Stomach (tissue), 19 donors: ENCODE measurements at places on chromosomes 7 and 10. TPM values are rescaled to one million over a fixed set of nuclear protein-coding genes. Genes with fewer than 3 reads are reported as not detected.
A peak's percentile ranks its signal among the peaks of the same experiment; 100 is the strongest.

DNA sequence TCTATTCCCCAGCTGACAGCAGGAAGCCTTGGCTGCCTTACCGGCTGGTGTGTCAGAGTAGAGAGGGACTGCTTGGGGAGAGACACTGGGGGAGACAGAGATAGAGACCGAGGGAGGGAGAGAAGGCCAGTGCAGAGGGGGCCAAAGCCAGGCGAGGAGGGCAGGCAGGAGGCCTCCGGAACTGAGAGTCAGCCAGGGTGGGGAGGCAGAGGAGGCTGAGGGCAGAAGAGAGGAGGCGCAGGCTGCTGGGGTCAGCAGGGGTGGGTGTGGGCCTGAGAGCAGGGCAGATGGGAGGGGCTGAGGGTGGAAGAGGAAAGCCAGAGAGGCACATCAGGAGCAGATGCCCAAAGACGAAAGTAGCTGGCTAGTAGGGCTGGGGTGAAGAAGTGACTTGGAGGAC lies 57.2 kb upstream of the PAX2 start:
- no peaks in the 10 kb centered on the region for H3K36me3 ChIP-seq
- peaks cover 94% of the 10 kb centered on the region for H3K27me3 ChIP-seq
- H3K27ac ChIP-seq: no peak overlapping the region
- no peak for DNase-seq
- no peak overlapping the region for H3K4me3 ChIP-seq
- H3K4me1 ChIP-seq: no peaks in the 10 kb centered on the region

DNA sequence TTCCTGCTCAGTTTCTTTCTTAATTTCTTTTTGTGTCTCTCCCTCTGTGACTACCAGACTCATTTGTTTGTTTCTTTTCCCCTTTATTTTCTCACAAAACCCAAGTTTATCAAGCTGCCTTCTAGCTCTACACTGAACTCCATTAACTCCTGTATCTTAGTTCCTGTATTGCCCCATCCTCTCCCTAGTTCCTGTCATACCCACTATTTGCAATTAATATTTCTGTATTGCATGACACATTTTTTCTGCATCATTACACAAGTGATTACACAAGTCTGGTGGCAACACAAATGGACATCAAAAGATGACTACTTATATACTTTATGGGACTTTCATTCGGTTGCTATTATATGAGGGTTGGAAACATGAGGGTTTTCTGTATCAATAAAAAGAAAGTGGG lies 26.9 kb upstream of the OR9A4 start:
- H3K27me3 ChIP-seq: no peaks in the 10 kb centered on the region
- H3K36me3 ChIP-seq: no peaks in the 10 kb centered on the region
- H3K4me3 ChIP-seq: no peak overlapping the region
- DNase-seq: no peak

DNA sequence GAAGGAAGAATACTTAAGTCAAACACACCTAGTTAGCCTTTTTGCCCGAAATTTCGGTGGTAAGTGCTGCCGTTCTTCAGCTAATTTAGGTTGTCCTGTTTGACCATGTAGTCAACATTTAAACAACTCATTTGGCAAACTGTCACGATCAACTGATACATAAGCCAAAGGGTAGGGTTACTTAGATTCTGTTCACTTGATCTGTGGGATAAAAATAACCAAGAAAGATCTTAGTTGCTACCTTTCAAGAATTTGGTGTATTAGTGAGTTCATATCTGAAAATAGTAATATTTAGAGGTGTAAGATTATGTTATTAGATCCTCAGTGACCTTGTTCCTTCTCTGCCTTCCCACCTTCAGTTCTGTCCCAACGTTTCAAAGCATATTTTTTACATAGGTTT lies 2.0 kb downstream of the TNKS2 start:
- no peaks in the 10 kb centered on the region for H3K27me3 ChIP-seq
- no peak overlapping the region for H3K27ac ChIP-seq
- no peak for DNase-seq
- peak overlapping the region; percentile 90 for H3K4me3 ChIP-seq

DNA sequence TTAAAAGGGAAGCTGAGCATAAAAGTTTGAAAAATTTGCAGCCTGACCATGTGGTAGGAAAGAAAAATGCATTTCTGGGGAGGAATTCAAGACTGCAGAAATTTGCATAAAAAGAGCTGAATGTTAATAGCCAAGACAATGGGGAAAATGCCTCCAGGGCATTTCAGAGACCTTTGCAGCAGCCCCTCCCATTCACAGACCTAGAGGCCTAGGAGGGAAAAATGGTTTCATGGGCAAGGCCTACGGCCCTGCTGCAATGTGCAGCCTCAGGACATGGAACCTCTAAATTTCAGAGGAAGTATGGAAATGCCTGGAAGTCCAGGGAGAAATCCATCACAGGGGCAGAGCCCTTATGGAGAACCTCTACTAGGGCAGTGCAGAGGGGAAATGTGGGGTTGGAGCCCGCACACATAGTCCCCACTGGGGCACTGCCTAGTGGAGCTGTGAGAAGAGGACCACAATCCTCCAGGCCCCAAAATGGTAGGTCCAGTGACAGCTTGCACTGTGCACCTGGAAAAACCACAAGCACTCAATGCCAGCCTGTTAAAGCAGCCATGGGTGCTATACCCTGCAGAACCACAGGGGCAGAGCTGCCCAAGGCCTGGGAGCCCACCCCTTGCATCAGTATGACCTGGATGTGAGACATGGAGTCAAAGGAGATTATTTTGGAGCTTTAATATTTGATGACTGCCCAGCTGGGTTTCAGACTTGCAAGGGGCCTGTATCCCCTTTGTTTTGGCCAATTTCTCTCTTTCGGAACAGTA lies 243.8 kb downstream of the DNAJB9 start:
- H3K4me3 ChIP-seq: no peak overlapping the region
- no peaks in the 10 kb centered on the region for H3K27me3 ChIP-seq
- no peak overlapping the region for H3K27ac ChIP-seq

GRCh38 chr10:92290076-92290836 lies 622 bp downstream of the CPEB3 start:
- peak overlapping the region; percentile 82 for H3K4me3 ChIP-seq
- no peaks in the 10 kb centered on the region for H3K27me3 ChIP-seq
- peak overlapping the region; percentile 96 for H3K27ac ChIP-seq

GRCh38 chr10:9510626-9511025 lies 1456.1 kb downstream of the GATA3 start:
- H3K4me3 ChIP-seq: no peak overlapping the region
- no peak overlapping the region for H3K27ac ChIP-seq
- H3K4me1 ChIP-seq: no peaks in the 10 kb centered on the region
- DNase-seq: no peak
- no peaks in the 10 kb centered on the region for H3K36me3 ChIP-seq

DNA sequence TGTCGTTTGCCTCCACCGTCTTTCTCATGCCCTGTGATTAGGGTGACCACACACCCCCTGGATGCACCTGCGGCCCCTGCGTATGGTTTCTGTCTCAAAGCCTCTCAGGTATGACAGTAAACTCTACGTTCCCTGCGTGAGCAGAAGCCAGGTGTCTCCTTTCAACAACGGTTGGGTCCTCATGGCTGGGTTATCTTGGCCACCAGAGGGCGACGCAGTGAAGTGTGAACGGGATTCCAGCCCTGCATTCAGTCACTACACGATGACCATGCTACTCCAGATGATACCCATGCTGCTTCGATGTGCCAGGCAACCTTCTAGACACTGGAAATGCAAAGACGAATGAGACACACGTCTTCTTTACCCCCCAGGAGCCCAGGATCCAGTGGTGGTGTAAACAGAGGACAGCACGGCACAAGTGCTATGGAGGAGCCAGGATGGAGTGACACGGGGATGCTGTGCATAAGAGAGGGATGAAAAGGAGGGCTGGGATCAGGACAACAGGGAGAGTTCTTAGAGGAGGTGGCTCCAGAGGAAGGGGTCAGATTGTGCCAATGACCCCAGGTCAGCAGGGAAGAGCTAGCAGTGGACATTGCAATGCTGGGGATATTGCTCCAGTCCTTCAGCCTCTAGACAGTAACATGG lies 228.1 kb upstream of the PFKP start:
- no peaks in the 10 kb centered on the region for H3K36me3 ChIP-seq
- H3K4me1 ChIP-seq: no peaks in the 10 kb centered on the region
- no peak for DNase-seq
- H3K27me3 ChIP-seq: no peaks in the 10 kb centered on the region

DNA sequence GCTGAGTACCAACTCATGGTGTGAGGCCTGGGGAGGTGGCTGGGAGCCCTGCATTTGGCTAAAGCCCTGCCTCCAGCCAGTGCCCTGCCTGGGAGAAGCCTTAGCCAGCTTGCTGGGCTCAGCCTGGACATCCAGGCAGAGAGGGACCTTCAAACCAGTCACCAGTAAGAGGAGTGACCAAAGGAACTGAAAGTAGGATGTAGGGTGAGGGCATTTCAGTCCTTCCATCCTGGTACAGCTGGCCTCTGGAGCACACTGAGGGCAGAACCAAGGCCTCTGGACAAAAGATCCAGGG lies 124.8 kb downstream of the ADCY1 start:
- H3K4me1 ChIP-seq: no peaks in the 10 kb centered on the region
- DNase-seq: no peak
- H3K36me3 ChIP-seq: no peaks in the 10 kb centered on the region
- H3K27ac ChIP-seq: no peak overlapping the region
- H3K27me3 ChIP-seq: no peaks in the 10 kb centered on the region

DNA sequence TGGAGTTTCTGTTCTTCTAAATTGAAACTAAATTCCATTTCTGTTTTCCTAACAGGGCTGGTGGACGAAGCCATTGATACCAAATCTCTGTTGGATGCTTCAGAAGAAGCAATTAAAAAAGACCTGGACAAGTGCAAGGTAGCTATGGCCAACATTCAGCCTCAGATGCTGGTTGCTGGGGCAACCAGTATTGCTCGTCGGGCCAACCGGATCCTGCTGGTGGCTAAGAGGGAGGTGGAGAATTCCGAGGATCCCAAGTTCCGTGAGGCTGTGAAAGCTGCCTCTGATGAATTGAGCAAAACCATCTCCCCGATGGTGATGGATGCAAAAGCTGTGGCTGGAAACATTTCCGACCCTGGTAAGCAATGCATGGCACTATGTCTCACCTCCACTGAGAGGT lies 45.6 kb downstream of the AP3M1 start:
- peaks cover 97% of the 10 kb centered on the region for H3K36me3 ChIP-seq
- H3K4me3 ChIP-seq: no peak overlapping the region
- H3K4me1 ChIP-seq: no peaks in the 10 kb centered on the region
- DNase-seq: no peak
- H3K27me3 ChIP-seq: no peaks in the 10 kb centered on the region
- no peak overlapping the region for H3K27ac ChIP-seq

Gene CD36
- total RNA-seq: 51.3 TPM

Gene ASIC3
- total RNA-seq: 10.5 TPM

Gene RPEL1
- not detected for total RNA-seq

Gene CYP3A7
- total RNA-seq: not detected

Gene PARD3
- total RNA-seq: 82.1 TPM
